ENCODE measurements at places on chromosomes 1 and 21. TPM values are rescaled to one million over a fixed set of nuclear protein-coding genes. Genes with fewer than 3 reads are reported as not detected.
A peak's percentile ranks its signal among the peaks of the same experiment; 100 is the strongest.

GRCh38 chr1:33338440-33339211 is 17.7 kb upstream of the A3GALT2 start:
- no peak for DNase-seq

DNA sequence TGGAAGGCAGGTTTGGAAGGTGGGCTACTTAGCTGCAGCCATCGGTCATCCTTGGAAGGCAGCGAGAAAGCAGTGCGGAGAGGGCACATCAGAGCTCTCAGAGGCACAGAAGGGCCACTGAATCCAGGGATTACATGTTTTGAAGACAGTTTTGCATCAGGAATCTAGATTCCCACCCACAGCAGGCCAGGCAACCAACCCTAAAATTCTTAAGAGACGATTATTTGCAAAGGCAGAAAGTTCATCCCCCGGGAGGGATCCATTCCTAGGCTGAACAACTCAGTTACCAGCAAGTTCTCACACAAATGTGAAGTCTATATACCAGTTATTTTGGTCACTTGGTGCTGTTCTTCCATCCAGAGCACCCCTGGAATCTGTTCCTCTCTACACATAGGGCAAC is 457.3 kb upstream of the VAMP3 start:
- no peak for DNase-seq

- DNase-seq, result no peak
Observed at GRCh38 chr21:43624339-43624738, 34.9 kb downstream of the HSF2BP start.

GRCh38 chr1:229240532-229240931 is 30.4 kb upstream of the RAB4A start:
- no peak for DNase-seq

DNA sequence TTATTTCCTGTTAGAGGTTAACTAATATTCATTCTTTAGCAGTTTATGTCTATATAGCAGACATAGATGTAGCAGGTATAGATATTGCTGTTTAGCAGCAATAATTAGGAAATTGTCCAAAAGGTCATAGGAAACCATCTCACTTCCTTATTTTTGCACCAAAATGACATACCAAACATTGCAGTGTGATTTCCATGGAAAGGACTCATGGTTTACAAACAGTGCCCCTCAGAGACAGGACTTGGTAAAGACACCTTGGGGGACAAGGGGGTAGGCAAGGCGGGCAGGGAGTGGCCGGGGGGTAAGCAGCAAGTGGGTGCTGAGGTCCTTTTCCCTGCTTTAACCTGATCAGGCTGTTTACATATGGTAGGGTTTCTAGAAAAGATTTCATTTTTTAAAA is 30.5 kb downstream of the BATF3 start:
- no peak for DNase-seq

DNA sequence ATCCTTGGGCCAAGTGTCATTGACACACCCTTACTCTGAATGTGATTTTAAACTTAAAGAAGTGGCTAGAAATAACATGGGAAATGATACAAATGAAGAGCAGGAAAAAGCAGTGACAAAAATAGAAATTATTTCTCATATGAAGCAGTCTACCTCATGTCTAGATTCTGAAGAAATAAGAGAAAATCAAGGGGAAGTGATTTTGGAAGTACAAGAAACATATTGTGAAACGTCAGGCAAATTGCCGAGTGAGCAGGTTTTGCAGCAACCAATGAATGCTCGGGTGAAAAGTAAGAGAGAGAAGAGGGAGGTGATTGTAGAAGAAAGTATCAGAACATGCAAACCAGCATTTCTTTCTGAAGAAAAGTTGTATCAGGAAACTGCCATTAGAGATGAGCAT is 130.7 kb downstream of the MACF1 start:
- DNase-seq, result no peak

DNA sequence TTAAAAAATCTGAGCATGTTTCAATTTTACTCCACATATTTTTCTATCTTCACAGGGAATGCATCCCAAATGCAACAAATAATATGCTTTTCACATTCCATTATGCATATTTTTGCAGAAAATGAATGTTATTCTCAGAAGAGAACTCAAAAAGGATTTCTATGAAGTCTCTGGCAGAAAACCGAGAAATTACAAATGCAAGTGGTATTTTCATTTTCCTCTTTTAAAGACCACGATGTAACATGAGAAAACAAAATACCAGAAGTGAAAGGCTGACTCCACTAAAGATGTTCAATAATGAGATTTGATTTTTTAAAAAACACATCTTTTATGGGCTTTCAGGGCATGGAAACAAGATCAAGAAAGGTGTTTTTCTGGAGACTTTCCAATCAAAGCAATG is 5.0 kb upstream of the PDC start:
- no peak for DNase-seq

GRCh38 chr1:51924455-51924854 is 45.9 kb upstream of the NRDC start:
- DNase-seq, result no peak

DNA sequence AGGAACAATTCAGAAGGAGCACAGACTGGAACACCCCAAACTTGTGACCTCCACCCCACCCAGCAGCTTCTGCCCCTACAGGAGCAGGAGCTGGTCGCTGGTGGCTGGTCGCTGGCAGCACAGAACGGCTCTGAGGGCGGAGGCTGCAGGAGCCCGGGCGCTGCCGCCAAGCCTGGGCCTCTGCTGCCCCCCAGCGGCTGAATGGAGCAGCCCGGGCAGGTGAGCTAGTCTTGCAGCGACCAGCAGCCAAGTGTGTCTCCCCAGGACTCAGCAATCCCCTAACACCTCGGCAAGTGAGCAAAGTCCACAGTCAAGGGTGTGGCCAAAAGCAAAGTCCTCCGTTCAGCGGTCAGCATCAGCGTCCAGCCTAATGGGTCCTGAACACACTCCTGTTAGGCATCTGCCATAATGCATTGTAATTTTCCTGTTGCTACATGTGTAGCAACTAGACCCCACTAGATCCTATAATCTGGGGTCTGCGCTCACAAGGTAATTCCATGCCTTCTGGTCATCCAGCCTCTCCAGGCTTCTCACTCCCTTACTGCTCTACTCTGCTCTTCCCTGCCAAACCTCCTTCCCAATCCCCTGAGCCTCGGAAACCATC is 12.1 kb upstream of the GJB5 start:
- peak; percentile 30 for DNase-seq

GRCh38 chr1:4071653-4072052 is 171.6 kb upstream of the C1orf174 start:
- no peak for DNase-seq

DNA sequence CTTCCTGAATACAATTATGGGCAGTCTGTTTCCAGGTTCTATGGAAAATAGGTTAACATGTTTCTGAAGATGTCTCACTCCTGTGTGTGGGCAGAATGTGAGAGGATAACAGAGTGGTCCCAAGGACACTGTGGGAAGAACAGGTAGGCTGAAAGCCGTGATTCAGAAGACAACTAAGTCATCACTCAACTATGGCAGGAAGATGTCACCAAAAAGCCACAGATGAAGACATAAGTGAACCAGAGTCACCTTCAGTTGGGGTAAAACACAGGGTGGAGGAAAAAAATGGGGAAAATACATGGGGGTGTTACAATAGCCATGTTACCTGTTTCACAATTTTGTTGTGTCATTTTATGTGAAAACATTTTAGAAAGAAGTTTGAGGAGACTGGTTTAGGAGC is 75.1 kb downstream of the UCHL5 start:
- no peak for DNase-seq

- peak; percentile 76 for DNase-seq
Observed at GRCh38 chr1:53066891-53067738, 5.1 kb downstream of the PODN start.

DNA sequence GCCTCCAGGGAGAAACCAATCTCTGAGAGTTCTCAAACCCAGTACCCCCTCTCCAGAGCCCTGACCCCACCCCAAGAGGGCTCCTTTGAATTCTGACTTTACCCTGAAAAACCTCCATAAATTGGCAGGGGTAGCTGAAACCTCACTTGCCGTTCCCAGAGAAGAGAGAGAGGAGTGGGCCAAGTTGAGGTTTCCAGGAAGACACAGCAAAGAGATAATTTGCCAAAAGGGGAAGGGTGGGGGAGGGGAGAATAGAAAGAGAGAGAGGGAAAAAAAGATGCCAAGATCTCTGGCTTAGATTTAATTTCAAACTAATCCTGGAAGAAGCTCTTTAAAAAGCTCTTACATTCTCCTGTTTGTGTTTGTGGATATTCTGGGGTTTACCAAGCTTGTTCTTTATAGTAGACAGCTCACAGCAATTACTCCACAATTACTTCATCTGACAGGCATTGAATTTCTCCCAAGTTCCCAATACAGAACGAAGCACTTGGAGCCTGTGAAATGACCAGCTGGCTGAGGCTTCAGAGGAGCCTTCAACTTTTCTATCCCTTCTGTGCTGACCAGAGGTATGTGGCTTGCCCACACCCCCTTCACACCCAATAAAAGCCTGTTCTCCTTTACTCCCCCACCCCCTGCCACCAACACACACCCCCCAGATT is 1.1 kb upstream of the GRHL3 start:
- DNase-seq, result peak; percentile 75

- DNase-seq, result no peak
Observed at GRCh38 chr1:91803123-91803522, 82.8 kb downstream of the TGFBR3 start.

DNA sequence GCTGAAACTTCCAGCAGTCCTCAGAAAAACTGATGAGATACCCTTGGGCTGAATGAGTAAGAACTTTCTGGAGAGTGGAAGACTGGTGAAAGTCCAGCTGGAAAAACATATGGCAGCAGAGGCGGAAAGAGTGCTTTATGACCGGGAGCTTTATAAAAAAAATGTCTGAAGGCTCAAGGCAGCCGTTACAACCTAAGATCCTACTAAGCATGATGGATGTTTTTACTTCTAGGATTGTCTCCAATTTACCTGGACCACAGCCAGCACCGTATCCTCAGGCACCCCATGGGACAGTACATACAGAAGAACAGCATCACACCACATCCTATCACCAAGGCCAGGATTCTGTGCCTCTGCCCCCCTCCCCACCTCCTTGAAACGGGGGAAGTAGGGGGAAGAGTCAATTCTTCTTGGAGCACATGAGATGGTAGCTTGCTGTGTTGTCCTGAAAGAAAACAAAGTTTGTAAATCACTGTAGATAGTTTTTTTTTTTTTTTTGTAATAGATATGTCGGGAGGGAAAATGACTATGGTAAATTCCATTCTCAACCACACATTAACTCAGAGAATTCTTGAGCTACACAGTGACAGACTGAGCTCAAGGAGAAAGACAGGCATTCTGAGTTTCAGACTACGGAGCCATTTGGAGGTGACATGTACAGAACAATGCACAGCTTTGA is 11.8 kb upstream of the IRF2BP2 start:
- DNase-seq, result no peak

GRCh38 chr1:116743535-116743934 is 10.7 kb upstream of the CD2 start:
- DNase-seq, result no peak

GRCh38 chr1:45585496-45586075 is 1.7 kb downstream of the NASP start:
- no peak for DNase-seq

DNA sequence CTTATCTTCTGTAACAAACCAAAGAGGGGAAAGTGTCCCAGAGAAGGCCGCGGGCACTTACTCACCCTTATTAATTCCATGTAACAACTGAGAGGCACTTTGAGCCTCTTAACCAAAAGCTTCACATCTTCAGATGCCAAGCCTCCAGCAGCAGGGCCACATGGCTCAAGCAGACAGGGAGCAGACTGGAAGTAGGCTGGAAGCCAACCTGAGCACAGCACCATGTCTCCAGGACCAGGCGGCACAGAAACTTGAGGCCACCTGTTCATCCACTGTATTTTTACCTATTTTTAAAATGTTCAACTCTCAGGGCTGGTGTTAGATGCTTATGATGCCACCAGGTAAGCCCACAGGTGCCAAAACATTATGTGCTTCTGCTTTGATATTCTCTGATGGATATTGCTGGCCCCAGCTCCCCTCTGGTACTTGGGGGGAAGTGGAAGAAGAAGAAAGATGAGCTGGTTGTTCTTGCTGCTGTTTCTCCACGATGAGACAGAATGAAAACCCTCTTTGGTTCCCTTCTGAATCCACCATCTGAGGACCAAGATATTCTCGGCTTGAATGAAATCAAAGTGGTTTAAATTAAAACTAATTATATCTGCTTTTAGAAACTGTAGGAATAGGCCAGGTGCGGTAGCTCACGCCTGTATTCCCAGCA is 30.6 kb upstream of the SDE2 start:
- DNase-seq, result no peak

DNA sequence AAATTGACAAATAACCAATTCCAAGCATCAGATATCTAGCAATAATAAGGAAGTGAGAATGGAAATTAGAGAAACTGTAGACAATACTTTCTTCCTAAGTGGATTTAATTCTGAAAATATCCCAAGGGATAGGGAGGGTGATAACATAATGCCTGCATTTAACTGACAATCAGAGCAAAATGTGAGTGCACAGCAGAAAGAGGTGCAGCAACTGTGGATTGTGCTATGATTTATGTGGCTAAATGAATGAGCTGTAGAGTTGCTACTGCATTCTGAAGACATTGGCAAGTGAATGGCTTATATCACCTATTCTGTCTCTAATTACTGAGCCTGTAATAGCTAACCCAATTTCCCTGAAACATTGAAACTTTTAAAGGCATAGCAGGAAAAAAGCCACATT is 39.0 kb downstream of the OLFM3 start:
- DNase-seq, result no peak

GRCh38 chr21:42833439-42833815 is 45.9 kb downstream of the WDR4 start:
- no peak for DNase-seq

GRCh38 chr1:160109686-160110085 is 5.9 kb upstream of the ATP1A2 start:
- no peak for DNase-seq

DNA sequence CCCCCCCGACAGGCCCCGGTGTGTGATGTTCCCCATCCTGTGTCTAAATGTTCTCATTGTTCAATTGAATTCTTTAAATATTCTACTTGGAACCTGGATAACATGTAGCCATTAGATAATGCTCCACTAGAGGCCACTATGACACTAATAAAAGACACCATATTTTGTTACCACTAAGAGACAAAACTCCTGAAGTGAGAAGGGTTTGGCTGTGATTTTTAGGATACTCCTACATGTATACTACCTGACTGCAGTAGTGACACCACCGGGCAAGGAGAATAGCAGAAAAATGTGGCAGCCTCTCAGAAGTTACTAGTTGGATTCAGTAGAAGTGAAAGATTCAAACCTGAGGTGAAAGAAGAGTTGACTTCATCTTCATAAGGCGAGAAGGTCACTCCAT is 36.0 kb downstream of the F5 start:
- DNase-seq, result no peak

DNA sequence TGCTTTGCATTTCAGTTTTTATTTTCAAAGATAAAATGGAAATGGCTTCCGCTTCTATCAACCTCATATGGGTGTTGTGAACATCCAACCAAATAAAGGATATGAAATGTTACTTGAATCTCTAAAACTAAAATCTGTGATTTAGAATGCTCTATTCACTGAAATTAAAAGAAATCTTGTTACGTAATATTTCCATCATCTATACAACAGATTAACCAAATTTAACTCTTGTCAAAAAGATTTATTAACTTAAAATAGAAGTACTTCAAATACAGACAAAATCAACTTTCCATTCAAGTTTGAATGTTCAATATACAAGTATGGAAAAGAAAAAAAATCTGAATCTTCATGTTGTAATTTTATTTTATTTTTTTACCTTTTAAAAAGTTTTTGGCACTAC is 18.7 kb downstream of the PRPF38A start:
- DNase-seq, result no peak

GRCh38 chr1:21234779-21235178 is 55.5 kb downstream of the ECE1 start:
- DNase-seq, result no peak

- DNase-seq, result no peak
Observed at GRCh38 chr21:44020551-44020950, 8.4 kb downstream of the TRAPPC10 start.

The KRTAP19-3 gene
- not detected for polyA plus RNA-seq

The OR2L13 gene
- not detected for polyA plus RNA-seq

The ZNF648 gene
- polyA plus RNA-seq, result 0.10 TPM
